ENCODE measurements at places on chromosomes 11 and 22.
A peak's percentile ranks its signal among the peaks of the same experiment; 100 is the strongest.

DNA sequence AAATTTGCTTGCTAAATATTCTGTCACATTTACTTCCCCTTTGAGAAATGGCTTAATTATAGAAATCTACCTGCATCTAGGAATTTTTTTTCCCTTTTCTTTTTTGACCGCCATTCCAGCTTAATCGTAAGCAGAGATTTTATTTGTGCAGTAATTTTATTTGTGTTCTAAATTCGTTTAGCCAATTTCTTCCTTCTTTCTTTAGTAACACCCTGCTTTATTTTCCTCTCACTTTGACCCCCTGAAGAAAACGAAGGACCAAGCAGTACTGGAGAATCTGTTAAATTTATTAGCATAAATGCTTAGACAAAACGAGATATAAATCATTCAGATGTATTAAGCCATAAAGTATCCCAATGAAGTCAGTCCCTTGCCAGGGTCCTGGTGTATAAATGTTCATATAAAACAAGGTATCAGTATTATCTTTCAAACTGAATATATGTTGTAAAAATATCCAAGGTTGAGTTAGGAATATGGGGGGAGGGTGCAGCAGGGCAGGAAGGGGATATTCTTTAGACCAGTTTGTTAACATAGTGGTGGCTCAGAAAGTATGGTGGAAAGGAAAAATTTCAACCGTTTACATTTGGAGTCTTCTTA is 5.1 kb upstream of the WT1 start:
- no peak for DNase-seq

GRCh38 chr11:33772300-33772699 is 2.0 kb downstream of the FBXO3 start:
- peak; percentile 90 for DNase-seq

DNA sequence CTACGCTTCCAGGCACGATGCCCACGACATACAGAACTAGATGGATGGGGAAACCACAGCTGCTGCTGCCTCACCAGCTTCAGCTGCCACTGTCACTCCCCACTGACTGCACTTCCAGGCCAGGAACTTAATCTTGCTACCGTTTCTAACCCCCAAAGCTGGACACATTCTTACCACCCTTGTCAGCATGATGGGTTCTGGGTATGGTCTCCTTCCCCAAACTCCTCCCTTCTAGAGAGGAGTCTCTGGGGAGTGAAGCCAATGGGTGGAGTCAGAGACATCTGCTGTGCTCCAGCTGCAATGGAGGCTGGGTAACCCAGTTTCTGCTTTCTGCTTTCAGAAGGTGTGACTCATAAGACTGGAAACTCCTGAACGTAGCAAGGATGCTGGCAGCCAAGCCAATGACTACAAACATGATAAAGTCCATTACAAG is 87.0 kb upstream of the THY1 start:
- peak; percentile 86 for DNase-seq

DNA sequence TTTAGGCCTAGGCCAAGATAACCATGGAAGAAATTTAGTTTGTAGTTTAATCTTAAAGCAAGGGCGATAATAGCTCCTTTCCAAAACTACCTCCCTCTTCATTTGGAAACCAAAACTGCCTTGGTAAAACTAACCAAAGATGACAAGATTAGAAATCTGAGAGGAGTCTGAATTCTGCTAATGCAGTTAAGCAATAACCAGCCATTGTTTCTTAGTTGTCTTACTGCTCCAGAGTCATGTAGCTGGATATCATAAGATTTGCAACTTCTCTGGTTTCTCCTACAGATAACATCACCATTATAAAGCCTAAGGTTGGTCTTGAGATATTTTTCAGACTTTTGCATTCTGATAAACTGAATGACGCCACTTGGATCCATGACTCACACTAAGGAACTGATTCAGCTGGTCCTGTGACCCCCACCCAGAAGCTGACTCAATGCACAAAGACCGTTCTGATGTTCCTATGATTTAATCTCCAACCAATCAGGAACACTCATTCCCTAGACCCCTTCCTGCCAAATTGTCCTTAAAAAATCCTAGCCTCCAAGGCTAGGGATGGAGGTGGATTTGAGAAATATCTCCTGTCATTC is 200.8 kb downstream of the LUZP2 start:
- peak; percentile 48 for DNase-seq

DNA sequence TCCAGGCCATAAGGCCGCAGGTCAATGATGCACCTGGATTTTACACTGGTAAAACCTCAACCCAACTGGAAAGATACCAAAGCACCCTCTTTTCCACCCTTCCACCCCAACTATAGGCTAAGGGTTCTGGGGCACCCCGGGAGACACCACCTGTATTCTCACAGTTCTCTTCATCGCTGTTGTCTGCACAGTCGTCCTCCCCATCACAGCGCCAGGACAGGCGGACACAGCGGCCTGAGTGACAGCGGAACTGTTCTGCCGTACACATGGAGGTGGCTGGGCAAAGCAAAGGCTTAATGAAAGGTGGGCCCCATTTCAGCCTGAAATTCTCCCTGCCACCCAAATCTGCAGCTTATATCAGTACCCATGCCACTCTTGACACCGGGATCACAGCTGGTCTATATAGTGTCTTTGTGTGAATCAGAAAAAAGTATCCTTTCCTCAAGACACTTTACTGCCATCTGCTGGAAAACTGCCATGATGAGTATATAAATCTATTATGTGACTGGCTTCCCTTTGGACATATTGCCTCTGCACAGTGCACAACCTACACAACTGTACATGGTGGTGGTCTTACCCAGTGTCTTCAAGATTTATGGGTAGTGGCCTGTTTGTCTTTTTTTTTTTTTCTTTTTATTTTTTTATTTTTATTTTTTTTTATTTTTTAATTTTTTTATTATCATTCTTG is 21.5 kb downstream of the LRP4 start:
- DNase-seq, result peak; percentile 57

DNA sequence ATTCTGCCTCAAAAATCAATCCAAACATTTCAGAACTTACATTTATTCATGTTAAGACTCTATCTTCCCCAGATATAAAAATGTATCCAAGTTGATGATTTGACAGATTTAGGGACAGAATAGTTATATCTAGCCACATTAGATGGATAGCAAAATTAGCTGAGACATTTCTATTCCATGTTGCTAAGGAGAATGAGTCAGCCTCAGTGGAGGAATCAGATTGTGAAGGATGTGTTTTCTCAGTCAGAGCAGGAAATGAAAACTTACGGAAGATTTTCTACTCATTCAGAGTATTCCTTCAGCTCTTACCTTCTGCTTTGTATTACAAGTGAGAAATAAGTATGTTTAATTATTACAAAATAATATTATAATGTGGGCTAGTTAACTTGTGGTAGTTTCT is 556.3 kb upstream of the ANO3 start:
- DNase-seq, result peak; percentile 9

DNA sequence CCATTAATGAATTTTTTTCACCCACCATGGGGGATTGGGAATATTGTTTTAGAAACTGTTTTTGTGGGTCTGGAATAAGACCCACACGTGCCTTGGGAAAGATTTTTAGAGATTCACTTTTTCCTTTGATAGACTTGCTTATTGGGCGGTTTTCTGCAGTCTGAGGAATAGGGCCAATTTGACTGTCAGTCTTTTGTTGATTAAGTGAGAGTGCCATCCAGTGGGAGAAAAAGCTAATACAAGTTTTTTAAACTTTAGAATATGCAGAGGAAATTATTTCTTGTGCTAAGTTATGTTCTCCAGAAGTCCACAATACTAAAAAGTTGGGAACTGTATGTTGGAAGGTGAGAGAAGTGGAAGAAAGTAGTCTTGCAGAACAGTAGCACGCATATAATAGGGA is 56.1 kb downstream of the PRMT3 start:
- peak; percentile 23 for DNase-seq

DNA sequence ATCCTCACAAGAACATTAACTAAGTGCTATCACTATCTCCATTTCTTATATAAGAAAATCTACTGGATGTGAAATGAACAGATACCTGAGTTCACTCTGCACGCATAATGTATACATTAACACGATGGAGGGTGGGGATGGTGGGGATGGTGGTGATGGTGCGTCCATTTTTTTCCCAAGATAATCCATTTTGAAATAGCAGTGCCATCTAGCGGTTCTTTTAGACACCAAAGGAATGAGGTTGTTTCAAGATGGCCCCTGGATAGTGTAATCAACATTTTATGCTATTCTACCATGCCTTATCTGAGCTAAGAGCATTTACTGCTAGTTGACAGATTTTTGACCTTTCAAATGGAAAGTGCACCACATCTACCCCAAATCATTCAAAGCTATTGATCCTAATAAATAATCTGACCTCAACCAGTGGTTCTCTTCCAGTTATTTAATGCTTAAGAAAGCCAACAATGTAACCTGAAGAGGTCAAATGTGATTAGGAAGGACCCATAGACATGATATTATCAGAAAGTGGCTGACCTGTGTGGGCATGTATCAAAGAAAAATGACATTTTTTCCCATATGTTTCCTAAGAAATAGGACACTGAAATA is 714.7 kb upstream of the TENM4 start:
- DNase-seq, result peak; percentile 50

GRCh38 chr11:2498750-2499149 is 53.9 kb downstream of the KCNQ1 start:
- no peak for DNase-seq

DNA sequence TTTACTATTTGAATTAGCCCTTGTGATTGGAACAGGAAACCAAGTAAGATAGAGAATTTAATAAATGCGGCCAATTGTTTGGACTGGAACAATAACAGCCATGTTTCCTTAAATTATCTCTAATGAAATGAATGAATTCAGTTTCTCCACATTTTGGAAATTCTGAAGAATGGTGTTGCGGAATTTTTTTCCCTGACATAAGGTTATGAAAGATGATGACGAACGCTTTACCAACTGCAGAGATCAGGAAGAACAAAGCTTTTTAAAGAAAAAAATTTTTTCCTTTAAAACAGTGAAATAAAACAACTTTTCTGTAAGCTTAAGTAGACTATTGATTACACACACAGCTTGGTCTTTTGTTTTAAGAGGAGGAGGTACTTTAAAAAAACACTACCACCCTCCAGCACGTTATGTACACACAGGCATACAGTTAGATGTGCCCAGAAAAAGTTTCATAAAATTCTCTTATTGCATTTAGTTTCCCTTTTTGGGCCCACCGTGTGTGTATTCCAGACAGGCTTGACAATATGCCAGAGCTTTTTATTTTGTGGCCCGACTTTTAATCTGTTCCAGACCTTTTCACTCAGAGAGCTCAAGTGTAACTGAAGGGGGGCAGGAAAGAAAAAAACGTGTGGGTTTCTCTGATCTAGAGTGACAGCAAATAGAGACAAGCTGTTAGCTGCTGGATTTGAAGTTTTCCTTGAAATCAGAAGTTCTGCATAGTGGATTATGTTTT is 77.3 kb downstream of the YAP1 start:
- no peak for DNase-seq

DNA sequence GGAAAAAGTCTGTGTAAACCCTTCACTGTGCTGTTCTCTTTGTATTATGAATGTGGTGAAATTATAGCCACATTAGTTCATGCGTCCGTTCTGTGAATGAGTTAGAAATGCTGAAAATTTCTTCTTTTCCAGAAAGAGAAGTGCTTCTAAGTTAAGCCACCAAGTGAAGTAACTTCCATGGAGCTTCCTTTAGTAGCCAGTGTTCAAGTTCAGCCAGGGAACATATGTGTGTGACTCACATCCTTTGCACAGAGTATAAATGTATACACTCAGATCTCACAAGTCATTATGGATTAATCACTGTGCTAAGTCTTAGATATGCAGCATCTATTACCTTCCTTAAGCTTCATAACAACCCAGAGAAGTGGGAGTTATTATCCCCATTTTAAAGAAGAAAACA is 3.1 kb upstream of the MMP8 start:
- DNase-seq, result no peak

DNA sequence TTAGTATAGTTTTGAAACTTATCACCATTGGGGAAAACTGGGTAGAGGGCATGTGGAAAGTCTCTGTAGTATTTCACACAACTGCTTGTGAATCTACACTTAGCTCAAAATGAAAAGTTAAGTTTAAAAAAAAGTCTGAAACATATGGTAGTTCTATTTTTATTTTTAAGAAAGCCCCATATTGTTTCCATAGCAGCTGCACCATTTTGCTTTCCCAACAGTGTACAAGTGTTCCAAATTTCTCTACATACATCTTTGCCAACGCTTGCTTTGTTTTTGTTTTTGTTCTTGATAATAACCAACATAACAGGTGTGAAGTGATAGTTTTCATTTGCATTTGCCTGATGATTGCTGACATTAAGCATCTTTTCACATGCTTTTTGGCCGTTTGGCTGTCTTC is 445.2 kb downstream of the FAM181B start:
- DNase-seq, result no peak

- peak; percentile 68 for DNase-seq
These were observed 912.8 kb downstream of the DLG2 start for GRCh38 chr11:84714316-84714780.

DNA sequence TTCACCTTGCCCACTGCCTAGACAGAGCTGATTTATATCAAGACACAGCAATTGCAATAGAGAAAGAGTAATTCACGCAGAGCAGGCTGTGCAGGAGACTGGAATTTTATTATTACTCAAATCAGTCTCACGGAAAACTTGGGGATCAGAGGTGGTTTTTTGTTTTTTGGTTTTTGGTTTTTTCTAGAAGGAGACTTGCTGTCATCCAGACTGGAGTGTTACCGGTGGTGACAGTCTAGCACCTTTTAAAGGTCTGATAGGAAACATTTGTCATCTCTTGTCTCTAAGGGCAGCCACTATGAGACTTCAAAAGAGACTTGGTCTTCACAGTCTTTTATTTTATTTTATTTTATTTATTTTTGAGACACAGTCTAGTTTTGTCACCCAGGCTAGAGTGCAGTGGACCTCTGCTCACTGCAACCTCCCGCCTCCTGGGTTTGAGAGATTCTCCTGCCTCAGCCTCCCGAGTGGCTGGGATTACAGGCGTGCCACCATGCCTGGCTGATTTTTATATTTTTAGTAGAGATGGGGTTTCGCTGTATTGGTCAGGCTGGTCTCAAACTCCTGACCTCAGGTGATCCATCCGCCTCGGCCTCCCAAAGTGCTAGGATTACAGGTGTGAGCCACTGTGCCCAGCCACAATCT is 19.1 kb downstream of the APOBEC3H start:
- no peak for DNase-seq

- DNase-seq, result no peak
These were observed 704.1 kb downstream of the LUZP2 start for GRCh38 chr11:25200925-25201324.

DNA sequence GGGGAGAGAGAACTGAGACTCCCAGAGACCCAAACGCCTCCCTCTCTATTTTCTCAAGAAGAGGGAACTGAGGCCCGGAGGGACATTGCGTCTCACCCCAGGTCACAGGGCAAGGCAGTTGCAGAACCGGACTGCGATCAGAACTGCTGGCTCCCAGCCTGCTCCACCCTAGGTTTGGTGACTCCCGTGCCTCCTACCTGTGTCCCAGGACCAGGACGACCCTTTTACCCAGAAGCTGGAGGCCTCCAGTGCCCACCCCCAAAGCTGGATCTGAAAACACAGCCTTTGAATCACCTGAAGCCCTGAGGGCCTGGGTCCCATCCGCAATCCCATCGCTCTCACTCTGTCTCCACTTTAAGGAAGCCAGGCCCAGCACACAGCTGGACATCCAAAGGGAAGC is 1.4 kb downstream of the GSTT4 start:
- DNase-seq, result no peak

GRCh38 chr11:64542172-64543125 is 48.6 kb upstream of the SLC22A12 start:
- DNase-seq, result no peak

GRCh38 chr22:49042066-49042465 is 785.6 kb downstream of the BRD1 start:
- no peak for DNase-seq

Data from kidney tubule cell (primary cell).